Cerebellum (tissue), 4 donors: ENCODE measurements at places on chromosomes 12 and 14. TPM values are rescaled to one million over a fixed set of nuclear protein-coding genes. Genes with fewer than 3 reads are reported as not detected.

P2RX2 gene
- total RNA-seq: not detected

CAPZA3 gene
- not detected for total RNA-seq

LUM gene
- total RNA-seq: 57.6 TPM

PLEKHD1 gene
- 1.3 TPM for total RNA-seq

LYZ gene
- 6.4 TPM for total RNA-seq

BIN2 gene
- 1.1 TPM for total RNA-seq

RTL1 gene
- under 0.01 TPM for total RNA-seq

TTC9 gene
- 15.5 TPM for total RNA-seq

NPFF gene
- not detected for total RNA-seq
